ENCODE measurements at places on chromosomes 1 and 21.

DNA sequence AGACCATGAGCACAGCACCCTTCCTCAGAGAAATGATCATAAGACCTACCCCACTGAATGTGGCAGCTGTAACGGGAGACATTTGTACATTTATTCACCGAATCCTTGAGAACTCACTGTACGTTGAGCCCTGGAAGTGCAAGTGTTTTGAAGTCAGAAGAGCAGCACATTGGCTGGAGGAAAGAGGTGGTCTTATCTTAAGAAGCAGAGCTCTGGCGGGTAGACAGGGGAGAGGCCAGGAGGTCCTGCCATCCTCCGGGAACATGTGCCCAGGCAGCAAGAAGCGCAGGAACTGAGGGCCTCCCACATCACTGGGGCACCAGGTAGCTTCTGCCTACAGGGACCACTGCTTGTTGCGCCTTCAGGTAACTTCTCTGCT lies 169.2 kb upstream of the IRF2BP2 start:
- no peaks in the 10 kb centered on the region for H3K4me1 ChIP-seq
- no peaks in the 10 kb centered on the region for H3K36me3 ChIP-seq
- DNase-seq: no peak
- H3K27me3 ChIP-seq: no peaks in the 10 kb centered on the region

DNA sequence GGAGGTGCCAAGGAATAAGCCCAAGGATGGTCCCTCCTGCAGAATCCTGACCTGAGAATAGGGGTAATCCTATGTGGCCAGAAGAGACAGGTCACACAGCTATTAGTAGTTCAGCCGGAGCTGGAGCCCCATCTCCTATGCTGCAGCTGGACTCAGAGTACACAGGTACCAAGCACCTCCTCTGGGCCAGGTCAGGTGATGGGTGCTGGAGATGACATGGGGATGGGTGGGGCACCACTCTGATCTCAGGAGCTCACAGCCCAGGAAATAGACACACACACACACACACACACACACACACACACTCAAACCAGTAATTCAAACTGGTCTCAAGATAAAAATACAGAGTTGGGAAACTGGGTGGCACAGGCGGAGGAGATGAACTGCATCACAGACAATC lies 54.2 kb upstream of the SSBP3 start:
- H3K27ac ChIP-seq: peak overlapping the region; percentile 64
- H3K36me3 ChIP-seq: no peaks in the 10 kb centered on the region
- no peaks in the 10 kb centered on the region for H3K27me3 ChIP-seq
- H3K4me1 ChIP-seq: peaks cover 27% of the 10 kb centered on the region
- peak; percentile 88 for DNase-seq
- peak overlapping the region; percentile 23 for H3K4me3 ChIP-seq

GRCh38 chr1:204775546-204775945 lies 90.0 kb upstream of the LRRN2 start:
- no peak overlapping the region for H3K4me3 ChIP-seq
- H3K27ac ChIP-seq: no peak overlapping the region
- no peaks in the 10 kb centered on the region for H3K4me1 ChIP-seq

DNA sequence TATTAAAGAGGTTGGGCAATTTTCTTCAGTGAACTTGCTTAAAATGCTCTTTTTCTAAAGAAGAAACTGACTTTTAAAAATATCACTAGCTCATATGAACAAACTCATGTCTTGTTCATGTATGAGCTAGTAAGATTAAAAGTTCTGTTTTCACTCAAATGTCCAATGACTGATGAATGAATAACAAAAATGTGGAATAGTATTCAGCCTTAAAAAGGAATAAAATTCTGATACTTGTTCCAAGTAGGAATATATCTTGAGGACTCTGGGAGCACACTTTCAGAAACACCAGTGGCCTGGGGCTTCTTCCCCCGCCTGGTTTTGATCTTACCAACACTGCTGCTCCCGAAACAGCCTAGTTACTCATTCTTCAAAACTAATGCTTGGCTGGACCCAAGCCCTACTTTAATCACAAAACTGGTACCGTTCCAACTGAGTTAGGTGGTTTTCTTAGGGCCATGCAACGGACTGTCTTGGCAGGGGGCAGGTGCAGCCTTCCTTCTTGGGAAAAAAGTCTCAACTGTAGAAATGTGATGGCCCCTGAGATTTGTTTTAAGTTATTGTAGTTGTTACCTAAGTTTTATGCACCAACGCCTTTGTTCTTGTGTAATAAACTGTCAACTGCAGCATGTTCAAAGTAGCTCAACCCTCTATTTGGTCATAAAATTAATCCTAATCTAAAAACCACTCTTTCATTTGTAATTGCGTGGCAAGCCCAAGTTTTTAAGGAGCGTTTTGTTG lies 116.0 kb downstream of the ETS2 start:
- no peak for DNase-seq
- H3K27ac ChIP-seq: no peak overlapping the region
- no peaks in the 10 kb centered on the region for H3K36me3 ChIP-seq
- no peaks in the 10 kb centered on the region for H3K27me3 ChIP-seq
- no peak overlapping the region for H3K4me3 ChIP-seq

- DNase-seq: no peak
- H3K27me3 ChIP-seq: no peaks in the 10 kb centered on the region
- H3K27ac ChIP-seq: no peak overlapping the region
Observed at GRCh38 chr1:101506541-101507164, 269.8 kb downstream of the S1PR1 start.

DNA sequence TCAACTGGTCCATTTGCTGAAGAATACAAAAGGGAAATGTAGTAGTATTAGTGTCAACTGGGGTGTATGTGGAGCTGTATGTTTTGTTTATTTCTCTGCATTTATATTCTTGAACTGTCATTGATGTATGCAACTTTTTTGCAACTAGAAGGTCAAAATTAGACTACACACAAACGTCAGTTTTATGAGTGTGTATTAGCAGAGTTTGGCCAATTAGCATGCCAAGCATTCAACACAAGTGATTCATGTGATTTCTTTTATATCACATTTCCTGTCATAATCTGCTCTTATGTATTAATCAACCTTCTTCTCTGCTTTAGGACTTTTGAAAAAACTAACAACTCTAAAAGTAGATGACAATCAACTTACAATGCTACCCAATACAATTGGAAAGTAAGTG lies 211.1 kb downstream of the LRRC40 start:
- no peaks in the 10 kb centered on the region for H3K36me3 ChIP-seq
- H3K4me1 ChIP-seq: no peaks in the 10 kb centered on the region
- no peak for DNase-seq
- no peak overlapping the region for H3K27ac ChIP-seq
- H3K4me3 ChIP-seq: no peak overlapping the region

DNA sequence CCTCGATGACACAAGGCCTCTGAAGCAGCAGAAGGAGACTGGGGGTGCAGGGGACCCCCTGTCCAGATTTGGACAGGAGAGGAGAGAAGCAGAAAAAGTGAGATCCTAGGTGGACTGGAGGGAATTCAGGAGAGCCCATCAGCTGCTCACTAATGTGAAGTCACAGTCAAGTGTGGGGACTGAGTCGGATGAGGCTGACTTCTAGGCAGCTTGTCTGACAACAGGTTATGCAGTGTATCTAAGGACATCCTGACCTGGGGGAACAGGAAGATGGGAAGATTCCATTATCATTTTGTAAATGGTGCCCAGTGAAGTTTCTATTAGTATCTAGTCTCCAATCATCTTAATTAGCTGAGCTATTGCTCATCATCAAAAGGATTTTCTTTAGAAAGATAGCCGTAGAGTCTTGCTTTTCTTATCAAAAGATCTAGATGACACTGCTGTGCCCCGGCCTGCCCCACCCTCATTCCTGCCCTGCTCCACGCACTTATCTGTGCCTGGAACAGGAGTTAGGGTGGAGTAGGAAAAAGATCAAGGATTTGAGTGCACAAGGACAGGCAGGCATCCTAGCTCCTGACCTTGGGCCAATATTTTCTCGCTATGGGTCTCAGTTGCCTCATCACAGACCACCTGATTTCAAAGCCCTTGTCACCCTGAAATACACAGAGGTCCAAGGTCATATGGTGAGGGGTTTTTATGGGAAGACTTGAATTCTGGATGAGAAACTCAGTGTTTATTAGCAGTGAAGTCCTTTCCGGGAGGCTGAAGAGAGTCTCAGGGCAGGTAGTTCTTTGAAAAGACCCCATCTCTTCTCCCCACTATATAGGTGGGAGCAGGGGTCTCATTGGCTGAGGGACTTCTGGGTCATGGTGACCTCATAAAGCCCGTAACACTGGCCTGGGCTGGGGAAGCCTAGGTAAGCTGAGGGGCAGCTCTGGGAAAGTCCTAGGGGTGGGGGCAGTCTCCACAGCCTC lies at the start of gene MROH7:
Gene MROH7, plus strand, starts transcription at position 924 of the 974 bp plus-strand sequence. CDS start 11,141 bp downstream, outside the sequence.
- no peaks in the 10 kb centered on the region for H3K4me1 ChIP-seq
- H3K27me3 ChIP-seq: no peaks in the 10 kb centered on the region
- no peak within 1 kb of the TSS for H3K4me3 ChIP-seq
- no peak for DNase-seq

DNA sequence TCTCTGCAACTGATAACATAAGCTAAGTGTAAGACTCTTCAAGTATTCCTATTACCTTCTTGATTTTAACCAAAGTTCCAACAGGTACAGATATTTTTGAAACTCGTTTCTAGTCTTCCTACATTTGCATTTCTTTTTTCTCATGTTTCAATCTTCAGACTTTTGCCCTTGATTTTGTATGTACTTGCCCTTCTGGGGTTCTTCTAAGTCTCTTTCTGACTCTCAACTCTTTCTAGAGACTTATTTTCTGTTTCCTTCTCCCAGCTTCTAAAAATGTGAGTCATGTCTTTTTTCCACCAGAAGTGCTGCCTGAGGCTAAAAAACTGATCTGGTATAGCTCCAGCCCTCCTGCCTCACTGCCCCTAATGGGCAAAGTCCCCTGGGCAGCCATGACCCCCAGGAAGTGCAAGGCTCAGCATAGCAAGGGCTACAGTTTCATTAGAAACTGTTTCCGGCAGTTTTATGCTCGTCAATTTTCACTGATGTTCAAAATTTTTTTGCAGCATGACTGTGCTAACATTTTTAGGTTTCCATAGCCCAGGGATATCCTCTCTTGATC lies 265.9 kb downstream of the SEC16B start:
- H3K4me1 ChIP-seq: no peaks in the 10 kb centered on the region
- no peak for DNase-seq
- no peak overlapping the region for H3K27ac ChIP-seq
- H3K36me3 ChIP-seq: no peaks in the 10 kb centered on the region

GRCh38 chr21:26169061-26169610 lies 1.4 kb downstream of the APP start:
- H3K36me3 ChIP-seq: no peaks in the 10 kb centered on the region
- peaks cover 6% of the 10 kb centered on the region for H3K4me1 ChIP-seq
- H3K27me3 ChIP-seq: no peaks in the 10 kb centered on the region
- peak overlapping the region; percentile 67 for H3K4me3 ChIP-seq
- H3K27ac ChIP-seq: peak overlapping the region; percentile 68

GRCh38 chr1:7553042-7553690 lies 217.9 kb upstream of the VAMP3 start:
- H3K27me3 ChIP-seq: no peaks in the 10 kb centered on the region
- no peak overlapping the region for H3K27ac ChIP-seq
- no peak overlapping the region for H3K4me3 ChIP-seq
- H3K4me1 ChIP-seq: no peaks in the 10 kb centered on the region

DNA sequence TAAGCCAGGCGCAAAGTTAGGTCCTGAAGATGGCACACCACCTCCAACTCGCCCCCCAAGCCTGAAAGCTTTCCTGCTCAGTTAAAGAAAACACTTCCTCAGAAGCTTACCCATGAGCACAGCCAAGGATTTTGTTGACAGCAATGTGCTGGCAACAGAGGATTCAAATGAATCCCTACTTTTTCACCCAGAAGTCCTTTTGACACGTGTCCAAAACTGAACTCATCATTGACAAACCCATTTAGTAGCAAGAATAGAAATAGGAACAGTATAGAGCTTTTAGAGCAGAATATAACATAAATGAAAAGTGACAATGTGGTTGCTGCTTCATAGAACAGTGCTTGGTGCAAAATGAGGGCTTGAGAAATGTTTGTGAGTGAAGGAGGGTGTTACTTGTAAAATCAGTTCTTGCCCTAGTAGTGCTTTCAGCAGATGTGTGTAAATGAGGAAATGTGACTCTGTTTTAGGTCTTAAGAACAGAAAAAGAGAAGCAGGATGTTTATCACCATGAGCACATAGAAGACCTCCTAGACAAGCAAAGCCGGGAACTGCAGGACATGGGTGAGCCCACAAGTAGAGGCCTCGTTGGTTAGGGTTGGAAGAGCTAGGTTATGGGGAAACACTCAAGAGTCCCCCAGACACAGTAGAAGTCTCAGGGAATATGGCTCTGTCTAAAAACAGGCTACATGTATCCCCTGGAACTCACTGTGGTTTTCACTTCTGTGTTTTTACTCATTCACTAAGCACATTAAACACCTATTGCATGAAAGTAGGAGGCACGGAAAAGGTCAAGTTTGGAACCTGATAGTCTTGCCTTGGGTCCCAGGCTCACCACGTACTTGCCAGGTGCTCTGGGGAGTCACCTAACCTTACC lies 48.6 kb upstream of the TMEM125 start:
- H3K27ac ChIP-seq: no peak overlapping the region
- no peak for DNase-seq
- no peak overlapping the region for H3K4me3 ChIP-seq
- H3K27me3 ChIP-seq: no peaks in the 10 kb centered on the region
- H3K4me1 ChIP-seq: no peaks in the 10 kb centered on the region

GRCh38 chr1:58282623-58283387 lies 263.7 kb downstream of the OMA1 start:
- no peak overlapping the region for H3K4me3 ChIP-seq
- H3K27me3 ChIP-seq: no peaks in the 10 kb centered on the region
- no peaks in the 10 kb centered on the region for H3K4me1 ChIP-seq
- no peak overlapping the region for H3K27ac ChIP-seq

- no peaks in the 10 kb centered on the region for H3K4me1 ChIP-seq
- no peaks in the 10 kb centered on the region for H3K36me3 ChIP-seq
- H3K4me3 ChIP-seq: no peak overlapping the region
- no peak overlapping the region for H3K27ac ChIP-seq
- H3K27me3 ChIP-seq: no peaks in the 10 kb centered on the region
Observed at GRCh38 chr1:3296326-3296725, 158.1 kb upstream of the ARHGEF16 start.

DNA sequence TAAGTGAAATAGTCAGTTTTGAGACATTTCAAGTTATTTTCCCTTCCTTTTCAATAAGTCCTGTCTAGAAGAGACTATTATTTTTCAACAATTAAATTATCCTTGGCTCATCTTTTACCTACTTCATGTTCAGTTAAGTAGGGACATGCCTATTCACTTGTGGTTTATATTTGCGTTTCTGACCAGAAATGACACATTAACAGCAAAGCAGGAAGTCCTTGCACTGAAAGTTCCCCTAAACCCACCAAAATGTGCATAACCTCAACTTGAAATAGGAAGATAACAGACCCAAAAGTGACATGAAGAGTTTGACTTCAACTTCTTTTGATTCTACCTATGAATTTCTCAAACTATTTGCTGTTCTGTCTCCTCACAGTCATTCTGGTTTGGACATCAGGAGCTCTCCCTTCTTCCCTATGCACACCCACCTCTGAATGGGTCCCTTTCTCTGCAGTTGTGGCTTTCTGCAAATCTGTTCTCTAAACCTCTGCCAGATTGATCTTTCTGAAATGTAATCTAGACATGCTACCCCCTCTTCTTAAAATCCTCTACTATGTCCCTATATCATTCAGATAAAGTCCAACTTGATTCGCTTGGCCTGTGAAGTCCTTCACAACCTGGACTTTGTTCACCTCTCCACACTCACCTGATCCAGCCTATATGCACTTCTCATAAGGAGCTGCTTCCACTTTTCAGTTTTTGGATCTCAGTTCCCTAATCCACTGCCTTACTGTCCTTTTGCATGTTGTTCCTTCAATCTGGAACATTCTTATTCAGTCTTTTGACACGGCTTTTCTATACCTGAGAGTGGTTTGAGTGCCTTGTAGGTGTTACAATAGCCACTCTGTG lies 661.5 kb upstream of the ADGRL4 start:
- no peaks in the 10 kb centered on the region for H3K4me1 ChIP-seq
- no peak overlapping the region for H3K27ac ChIP-seq
- H3K27me3 ChIP-seq: no peaks in the 10 kb centered on the region
- no peak overlapping the region for H3K4me3 ChIP-seq

GRCh38 chr1:222096883-222097282 lies 355.0 kb upstream of the DUSP10 start:
- H3K4me1 ChIP-seq: no peaks in the 10 kb centered on the region
- no peak overlapping the region for H3K27ac ChIP-seq
- no peaks in the 10 kb centered on the region for H3K36me3 ChIP-seq
- H3K27me3 ChIP-seq: no peaks in the 10 kb centered on the region

Data from naive thymus-derived CD4-positive, alpha-beta T cell (primary cell).